Metanephros (tissue), 2 donors: ENCODE measurements at places on chromosomes 3 and 15. TPM values are rescaled to one million over a fixed set of nuclear protein-coding genes. Genes with fewer than 3 reads are reported as not detected.

Gene MAP6D1
- 4.0 TPM for total RNA-seq

Gene ZMYND10
- 3.9 TPM for total RNA-seq

Gene MAP1A
- 7.2 TPM for total RNA-seq

Gene CHRM5
- not detected for total RNA-seq

Gene NRG4
- total RNA-seq: 2.5 TPM

Gene VIPR1
- total RNA-seq: 3.4 TPM
